ENCODE measurements at places on chromosomes 5 and 9.

DNA sequence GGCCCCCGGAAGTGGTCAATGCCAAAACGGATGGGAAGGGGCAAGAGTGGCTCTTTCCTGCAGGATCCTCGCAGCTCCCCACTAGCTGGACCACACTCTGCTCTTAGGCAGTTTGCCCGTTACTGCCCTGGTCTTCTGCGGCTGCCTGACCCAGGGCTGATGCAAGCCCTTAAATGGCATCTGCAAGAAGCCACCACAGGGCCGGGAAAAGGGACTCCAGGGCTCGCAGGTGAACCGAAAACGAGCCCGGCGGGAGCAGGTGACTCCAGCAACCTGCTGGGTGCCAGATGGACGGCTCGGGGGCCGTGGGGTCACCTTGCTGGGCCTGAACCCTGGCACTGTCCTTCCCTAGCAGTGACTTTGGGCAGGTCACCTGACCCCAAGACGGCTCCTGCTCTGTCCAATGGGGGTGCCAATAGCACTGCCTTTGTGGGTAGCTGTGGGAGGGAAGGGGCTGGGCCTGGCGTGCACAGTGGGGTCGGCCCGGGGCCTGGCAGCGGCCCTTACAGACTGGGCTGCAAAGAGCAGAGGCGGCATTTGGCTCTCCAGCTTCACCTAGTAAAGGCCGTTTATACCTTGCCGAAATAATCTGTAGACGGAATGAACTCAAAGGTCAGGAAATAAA is 1.3 kb downstream of the TMEM250 start:
- DNase-seq: no peak

DNA sequence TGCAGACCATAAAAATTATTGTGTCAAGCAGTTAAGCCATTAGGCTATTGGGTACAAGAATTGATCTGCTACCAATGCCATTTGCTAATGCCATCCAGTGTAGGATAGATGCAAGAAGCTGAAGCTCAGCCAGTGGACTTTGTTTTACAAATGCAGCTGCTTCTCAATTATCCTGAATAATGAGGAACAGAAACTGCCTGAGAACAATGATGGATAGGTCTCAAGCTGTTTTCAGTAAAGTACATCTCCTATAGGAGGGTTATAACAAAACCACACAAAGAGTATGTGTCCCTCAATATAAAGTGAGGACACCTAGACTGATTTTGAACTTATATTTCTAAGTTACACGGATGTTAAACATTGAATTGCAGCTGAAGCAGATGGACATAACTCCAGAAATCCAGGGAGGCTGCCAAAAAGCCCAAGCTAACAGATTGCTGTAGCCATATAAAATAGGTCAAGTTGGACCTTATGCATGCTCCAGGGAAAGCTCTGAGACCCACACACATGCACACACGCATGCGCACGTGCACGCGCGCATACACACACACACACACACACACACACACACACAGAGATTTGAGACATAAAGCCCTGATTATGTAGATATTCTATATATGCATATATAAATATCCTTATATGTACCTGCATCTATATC is 482.7 kb upstream of the CD180 start:
- no peak for DNase-seq

- no peak for DNase-seq
Measured at GRCh38 chr9:1034271-1034670, 15.9 kb upstream of the DMRT2 start.

DNA sequence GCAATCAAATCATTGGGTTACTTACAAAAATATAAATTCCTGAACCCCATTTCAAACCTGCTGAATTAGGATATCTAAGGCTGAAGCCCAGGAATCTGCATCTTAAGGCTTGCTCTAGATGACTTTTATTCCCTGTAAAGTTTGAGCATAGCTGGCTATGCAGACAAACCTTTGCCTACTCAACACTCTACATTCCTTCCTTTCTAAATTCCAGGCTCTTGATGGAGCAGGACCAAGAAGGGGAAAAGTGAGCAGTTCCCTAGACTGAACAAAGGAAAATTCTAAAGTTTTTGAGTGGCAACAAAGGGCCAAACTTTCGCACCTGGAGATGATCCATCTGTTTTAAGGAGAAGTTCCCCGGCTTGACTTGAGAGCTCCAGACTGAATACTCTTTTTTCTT is 9.8 kb upstream of the ADRA1B start:
- DNase-seq: no peak

DNA sequence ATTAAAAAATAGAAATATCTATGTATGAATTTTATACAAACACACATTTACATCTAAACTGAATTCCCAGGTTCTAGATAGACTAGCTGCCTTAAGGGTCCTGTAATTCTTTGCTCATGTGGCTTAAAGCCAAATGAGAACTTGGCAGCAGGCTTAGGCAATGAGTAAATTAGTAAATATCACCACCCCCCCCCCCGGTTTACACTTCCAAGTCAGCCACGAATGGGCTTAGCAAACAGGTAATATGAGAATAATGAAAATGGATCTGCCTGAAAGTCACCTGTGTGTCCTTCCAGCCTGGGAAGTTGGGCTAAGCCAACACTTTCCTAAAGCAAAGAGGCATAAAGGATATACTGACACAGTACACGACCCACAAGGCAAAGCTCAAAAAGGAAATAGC is 108.6 kb downstream of the KLHL3 start:
- DNase-seq: no peak

DNA sequence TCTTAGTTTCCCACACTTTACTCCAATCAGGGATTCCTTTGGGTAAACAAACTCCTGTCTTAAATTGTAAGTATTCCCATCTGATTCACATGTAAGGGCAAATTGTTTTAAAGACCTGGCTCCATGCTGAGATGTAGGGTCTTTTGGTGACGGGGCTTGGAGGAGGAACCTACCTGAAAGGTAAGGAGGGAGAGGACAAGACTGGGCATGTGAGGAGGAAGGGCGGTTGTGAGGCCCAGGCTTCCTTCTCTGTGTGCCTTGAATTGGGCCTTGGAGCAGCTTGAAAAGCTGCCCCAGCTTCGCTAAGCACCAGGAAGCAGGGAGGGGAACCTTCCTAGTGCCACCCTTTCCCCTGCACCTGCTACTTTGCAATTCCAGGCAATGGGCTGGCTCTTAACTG is 86.8 kb downstream of the C9orf152 start:
- DNase-seq: no peak

DNA sequence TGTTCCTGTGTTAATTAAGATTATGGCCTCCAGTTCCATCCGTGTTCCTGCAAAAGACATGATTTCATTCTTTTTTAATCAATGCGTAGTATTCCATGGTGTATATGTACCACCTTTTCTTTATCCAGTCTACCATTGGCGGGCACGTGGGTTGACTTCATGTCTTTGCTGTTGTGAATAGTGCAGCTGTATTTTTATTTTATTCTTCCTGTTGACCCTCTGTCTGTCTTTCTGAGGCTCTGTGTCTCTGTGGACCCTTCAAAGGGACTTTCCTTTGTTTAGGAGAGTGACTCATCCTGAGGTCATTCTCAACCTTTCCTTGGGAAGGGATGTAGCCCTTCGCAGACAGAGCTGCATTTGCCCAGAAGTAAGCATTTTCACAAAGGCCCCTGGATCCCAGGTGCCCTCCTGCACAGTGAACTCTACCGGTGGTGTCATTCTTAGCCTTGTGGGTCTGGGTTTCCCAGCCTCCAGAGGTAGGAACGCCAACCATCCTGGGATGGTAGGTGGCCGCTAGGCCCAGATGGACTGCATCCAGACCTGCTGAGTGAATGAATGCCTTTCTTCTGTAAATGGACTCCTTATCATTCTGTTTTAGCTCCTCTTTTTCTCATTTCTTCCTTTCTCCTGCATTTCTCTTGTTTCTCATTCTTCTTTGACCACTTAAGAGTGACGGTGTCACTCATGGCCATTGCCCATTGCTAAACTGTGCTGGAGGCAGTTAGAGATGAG is 22.4 kb downstream of the TRIO start:
- no peak for DNase-seq

- no peak for DNase-seq
Measured at GRCh38 chr5:42993516-42994245, 46.4 kb downstream of the ANXA2R start.

GRCh38 chr5:61306531-61307131 is 25.4 kb upstream of the ZSWIM6 start:
- no peak for DNase-seq

DNA sequence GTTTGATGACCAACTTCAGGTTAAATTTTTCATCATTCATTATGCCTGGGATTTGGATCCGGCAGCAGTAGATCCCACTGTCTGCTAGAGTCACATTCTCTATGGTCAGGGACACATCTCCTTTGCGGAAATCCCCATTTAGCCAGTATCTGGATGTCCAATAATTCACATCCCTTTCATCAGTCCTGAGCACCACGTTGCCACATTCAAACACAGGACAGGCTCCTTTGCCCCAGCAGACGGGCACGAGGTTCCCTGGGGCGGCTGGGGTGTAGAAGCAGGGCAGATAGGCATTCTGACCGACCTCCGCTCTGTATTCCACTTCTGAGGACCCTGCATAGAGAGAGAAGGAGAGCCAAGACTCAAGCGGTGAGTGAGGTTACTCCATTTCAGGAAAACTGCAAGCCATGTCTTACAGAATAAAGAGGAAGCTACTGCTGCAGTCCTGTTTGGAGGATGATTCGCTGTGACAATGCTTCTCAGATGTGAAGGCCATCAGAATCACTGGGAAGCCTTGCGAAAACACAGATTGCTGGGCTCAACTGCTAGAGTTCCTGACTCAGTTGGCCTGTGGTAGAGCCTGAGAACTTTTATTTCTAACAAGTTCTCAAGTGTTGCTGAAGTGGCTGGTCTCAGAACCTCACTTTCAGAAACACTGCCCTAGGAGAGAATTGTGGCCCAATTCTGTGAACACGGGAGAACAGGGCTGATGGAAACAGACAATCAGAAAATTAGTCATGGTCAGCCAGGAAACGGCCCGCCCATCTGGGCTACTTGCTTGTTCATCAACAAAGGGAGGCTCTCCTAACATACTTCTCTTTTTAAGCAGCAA is 2.0 kb downstream of the HAVCR2 start:
- no peak for DNase-seq

DNA sequence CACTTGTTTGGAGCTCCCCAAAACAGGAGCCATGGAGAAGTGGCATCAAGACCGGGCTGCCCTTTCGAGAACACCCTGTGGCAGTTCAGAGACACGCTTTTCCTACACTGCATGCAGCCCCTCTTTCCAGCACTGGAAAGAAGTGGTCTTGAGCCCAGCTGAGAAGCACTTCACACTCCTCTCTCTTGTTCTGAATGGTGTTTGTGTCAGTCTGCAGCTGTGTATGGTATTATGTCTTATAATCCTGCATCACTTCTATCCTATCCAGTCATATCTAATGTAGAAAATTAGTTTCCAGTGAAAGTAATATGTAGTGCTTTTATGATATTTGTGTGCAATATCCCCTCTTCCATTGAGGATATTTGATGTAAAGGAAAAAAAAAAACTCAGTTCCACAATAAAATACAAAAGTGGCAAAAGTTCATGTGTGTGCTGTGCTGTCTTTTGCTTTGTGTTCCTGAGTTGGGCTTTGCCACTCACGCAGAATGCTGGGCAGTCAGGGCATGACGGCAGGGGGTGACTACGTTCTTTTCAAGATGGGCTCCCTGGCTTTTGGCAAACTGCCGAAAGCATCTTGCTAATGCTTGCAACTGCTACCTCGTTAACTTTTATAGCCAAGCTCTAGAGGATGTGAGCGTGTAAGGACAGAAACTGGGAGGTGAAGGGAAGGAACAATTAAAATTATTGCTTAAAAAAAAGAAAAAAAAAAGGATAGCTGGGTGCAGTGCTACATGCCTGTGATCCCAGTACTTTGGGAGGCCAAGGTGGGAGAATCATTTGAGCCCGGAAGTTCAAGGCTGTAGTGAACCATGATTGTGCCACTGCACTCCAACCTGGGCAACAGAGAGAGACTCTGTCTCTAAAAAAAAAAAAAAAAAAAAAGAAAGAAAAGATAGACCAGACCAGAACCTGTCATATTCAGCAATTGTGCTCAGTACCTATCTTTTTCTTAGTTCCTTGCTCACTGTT is 102.2 kb downstream of the MAP1B start:
- no peak for DNase-seq

GRCh38 chr5:161709239-161709638 is 23.7 kb downstream of the GABRA6 start:
- no peak for DNase-seq

DNA sequence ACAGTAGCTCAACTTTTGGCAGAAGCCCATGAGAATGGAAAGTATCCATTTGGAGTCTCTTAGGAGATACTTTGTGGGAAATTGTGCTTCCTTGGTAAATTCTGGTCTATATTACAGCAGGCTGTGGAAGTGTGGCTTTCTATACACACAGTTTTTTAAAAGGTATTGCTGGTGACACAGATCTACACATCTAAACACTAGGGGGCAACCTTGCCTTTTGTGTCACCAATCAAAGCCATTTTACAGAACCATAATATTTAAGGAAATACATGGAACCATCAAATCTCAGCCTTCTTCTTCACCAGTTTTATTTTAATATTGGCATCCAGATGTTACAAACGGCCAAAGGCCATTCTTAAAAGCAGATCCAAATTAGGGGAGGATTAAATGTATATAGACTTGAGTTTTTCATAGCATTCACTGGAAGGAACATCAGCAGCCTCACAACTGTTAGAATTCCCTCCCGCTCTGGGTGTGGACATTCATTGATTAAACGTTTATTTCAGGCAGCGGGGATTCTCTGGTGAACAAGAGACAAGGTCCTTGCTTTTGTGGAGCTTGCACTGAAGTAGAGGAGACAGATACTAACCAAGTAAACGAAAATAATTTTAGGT is 132.4 kb upstream of the EPB41L4A start:
- DNase-seq: no peak

DNA sequence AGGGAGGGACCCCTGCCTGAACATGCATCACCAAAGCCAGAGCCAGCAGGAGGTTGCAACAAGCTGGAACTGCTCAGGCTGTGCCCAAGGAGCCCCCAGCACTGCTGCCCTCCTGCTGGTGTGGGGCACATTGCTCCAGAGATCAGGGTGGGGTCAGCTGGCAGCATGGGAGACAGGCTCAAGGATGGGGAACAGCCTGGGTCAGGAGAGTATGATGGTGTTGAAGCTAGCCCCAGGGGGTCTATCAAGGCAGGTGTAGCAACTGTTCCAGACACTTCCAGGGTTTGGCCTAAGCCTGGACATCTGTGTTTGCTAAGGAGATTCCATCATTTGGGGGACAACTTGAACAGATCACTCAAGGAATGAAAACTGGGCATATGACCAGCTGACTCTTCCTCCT is 133.1 kb downstream of the ATPSCKMT start:
- no peak for DNase-seq

DNA sequence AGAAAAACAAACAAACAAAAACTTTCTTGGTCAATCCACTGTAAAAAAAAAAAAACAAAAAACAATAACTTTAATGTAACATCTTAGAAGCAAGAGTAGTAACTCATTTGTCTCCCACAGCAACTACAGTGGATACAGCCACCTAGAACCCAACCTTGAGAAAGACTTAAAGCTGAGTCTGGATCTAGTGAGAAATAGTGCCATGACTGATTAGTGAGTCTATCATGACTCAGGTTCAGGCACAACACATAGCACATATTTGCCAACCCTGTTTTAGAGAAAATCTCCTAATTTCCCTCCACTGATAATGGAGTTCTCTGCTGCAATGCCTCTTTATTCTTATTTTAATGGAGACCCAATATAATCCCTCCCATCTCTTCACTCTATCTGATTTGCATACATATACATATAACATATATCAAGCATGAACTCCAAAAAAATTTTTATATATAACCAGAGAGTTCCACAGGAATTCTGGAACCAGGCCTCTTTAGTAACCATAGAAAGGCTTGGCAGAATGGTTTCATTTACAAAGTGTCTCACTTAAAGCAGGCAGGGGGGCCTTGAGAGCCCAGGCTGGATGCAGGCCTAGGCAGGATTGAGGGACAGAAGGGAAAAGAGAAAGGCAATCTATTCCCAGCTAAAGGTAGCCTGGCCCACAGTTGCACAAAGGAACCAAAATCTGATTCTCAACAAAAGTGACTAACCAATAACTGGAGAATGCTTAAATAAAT is 11.9 kb upstream of the NR4A3 start:
- no peak for DNase-seq
